ENCODE measurements at places on chromosomes 11 and 22.

DNA sequence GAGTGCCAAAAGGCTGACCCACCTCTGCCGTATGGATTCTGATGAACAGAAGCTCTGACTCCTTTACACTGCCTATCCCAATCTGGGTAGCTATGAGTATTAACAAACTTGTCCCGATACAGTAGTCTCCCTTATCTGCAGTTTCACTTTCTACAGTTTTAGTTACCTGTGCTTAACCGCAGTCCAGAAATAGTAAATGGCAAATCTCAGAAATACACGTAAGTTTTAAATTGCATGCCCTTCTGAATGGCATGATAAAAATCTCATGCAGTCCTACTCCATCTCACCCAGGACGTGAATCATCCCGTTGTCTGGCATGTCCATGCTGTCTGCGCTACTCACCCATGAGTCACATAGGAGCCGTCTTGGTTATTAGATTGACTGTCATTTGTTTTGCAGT is 68.8 kb downstream of the SNX19 start:
- DNase-seq = no peak

DNA sequence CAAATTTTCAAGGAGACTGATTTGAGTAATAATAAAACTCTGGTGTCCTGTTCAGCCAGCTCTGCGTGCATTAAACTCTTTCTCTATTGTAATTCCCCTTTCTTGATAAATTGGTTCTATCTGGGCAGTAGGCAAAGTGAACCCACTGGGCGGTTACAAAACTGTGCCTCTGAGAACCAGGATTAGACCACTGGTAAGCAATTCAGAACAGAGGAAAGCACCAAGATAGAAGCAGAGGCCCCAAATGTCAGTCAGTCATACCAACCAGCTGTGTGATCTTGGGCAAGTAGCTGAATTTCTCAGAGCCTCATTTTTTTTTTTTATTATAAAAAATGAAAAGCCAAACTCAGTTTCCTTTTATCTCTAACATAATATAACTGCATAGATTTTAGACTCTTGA is 54.9 kb downstream of the TRIM44 start:
- DNase-seq = no peak

DNA sequence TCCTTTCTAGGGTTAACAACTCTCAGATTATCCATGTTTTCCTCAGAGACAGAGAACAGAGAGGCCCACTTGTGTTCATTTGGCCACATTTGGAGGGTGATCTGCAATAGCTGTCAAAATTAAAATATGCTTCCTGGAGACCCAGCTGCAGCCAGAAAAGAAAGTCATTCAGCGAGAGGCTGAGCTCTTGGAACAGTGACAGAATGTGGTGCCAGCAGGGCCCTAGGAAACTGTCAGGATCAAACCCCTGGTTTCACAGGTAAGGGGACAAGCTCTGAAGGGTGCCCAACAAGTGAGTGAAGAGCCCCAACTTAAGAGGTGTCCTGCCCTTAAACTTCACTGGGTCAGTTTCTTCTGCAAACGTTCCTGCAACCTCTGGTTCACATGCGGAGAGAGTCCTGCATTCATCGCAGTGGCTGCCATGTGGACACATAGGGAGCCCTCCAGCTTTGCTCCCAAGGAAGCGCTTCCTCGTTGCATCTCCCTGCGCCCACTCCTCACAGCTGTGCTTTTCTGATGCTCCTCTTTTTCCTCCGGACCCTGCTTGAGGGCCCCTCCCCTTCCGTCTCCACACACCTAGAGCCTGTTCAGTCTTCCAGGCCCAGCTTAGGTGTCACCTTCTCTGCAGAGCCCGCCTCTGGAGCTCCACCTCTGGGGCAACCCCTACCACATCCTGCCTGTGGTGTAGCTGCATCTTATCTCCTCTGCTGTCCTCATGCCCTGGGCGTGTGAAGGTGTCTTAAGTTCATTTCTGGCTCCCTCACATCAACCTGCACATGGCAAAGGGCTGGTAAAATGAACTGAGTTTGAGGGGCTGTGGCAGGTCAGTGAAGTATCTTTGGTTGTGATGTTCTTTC is 3.9 kb downstream of the UCP3 start:
- peak; percentile 66 for DNase-seq

- DNase-seq = no peak
Measured at GRCh38 chr11:82873919-82874333, 26.3 kb downstream of the PRCP start.

DNA sequence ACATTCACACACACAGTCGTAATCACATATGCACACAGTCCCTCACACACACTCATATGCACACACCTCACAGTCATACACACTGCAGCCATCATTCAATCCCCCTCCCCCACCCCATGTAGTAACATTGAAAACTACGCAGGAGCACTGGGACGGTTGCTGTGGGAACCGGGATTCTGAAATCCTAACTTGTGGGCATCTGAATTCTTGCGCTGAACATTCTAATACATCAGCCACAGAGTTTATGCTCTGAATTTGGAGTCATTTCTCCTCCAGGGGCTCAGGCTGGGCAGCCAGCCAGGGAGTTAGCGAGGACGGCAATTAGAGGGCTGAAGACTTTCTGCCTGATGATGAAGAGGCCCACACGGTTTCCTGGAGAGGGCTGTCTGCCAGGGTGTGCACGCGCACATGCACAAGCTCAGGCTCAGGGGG is 32.7 kb downstream of the CD6 start:
- no peak for DNase-seq

Measured in stimulated activated CD4-positive, alpha-beta T cell treated with anti-CD3 and anti-CD28 coated beads, Interleukin-15, amount 100 ng/mL, for 1 hour (primary cell).